ENCODE measurements at places on chromosomes 13 and 19. TPM values are rescaled to one million over a fixed set of nuclear protein-coding genes. Genes with fewer than 3 reads are reported as not detected.

- DNase-seq: no peak
- H3K4me3 ChIP-seq: no peak overlapping the region
- H3K27ac ChIP-seq: no peak overlapping the region
- peaks cover 5% of the 10 kb centered on the region for H3K4me1 ChIP-seq
- peaks cover 5% of the 10 kb centered on the region for H3K27me3 ChIP-seq
Measured at GRCh38 chr19:41907994-41908615, 20.1 kb downstream of the ERFL start.

GRCh38 chr19:10452726-10453618 is 32.6 kb downstream of the PDE4A start:
- no peak overlapping the region for H3K4me3 ChIP-seq
- H3K27me3 ChIP-seq: no peaks in the 10 kb centered on the region
- peaks cover 26% of the 10 kb centered on the region for H3K36me3 ChIP-seq
- no peak overlapping the region for H3K27ac ChIP-seq

The PGLYRP1 gene
- total RNA-seq: not detected

DNA sequence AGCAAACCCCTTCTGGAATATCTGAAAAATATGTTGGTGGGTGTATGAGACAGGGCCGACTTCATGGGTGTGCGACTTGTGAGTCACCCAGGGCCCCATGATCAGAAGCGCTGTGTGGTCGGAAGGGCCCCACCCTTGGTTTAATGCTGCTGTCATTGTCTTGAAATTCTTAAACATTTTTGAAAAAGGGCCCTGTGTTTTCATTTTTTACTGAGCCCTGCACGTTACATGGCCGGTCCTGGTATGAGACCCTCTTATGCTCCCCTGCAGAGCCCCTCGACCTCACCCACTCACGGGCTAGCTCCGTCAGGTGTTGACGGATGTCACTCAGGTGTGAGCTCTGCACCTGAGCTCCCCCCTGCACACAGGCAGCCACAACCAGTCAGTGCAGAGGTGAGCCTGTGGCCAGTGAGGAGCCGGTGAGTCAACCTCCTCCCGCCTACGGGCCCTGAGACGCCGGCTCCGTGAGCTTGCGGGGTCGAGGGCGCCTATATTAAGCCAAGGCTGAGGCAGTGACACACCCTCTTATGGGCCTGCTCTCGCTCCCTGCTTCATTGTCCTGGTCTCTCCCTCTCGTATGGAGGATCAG is 27.7 kb downstream of the GADD45B start:
- DNase-seq: no peak
- no peak overlapping the region for H3K4me3 ChIP-seq
- no peaks in the 10 kb centered on the region for H3K36me3 ChIP-seq
- peak overlapping the region; percentile 16 for H3K27ac ChIP-seq
- no peaks in the 10 kb centered on the region for H3K27me3 ChIP-seq

GRCh38 chr19:30217461-30217860 is 154.7 kb upstream of the ZNF536 start:
- no peaks in the 10 kb centered on the region for H3K36me3 ChIP-seq
- H3K4me3 ChIP-seq: no peak overlapping the region
- H3K27me3 ChIP-seq: no peaks in the 10 kb centered on the region
- DNase-seq: no peak
- H3K27ac ChIP-seq: no peak overlapping the region

DNA sequence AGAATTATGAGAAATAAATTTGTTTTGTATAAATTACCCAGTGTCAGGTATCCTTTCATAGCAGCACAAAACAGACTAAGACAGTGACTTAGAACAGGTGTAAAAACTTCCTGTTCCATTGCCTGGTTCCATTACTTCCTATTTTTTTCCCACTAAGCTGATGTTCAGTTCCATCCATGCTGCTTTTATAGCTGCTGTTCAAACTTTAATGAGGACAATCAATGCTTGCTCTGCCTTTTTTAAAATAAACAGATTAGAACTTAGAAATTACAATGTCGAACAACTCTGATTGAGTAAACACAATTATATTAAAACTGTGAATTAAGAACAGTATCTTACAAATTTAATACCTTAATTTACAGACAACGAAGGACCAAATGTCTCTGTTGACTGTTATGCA is 818.9 kb downstream of the OLFM4 start:
- no peak overlapping the region for H3K27ac ChIP-seq
- no peak overlapping the region for H3K4me3 ChIP-seq

GRCh38 chr13:112325142-112325808 is 50.9 kb upstream of the SPACA7 start:
- no peak for DNase-seq
- H3K4me3 ChIP-seq: no peak overlapping the region
- no peak overlapping the region for H3K27ac ChIP-seq
- no peaks in the 10 kb centered on the region for H3K4me1 ChIP-seq
- H3K27me3 ChIP-seq: no peaks in the 10 kb centered on the region

The DOCK6 gene
- total RNA-seq: 19.7 TPM

- H3K4me1 ChIP-seq: no peaks in the 10 kb centered on the region
- H3K36me3 ChIP-seq: no peaks in the 10 kb centered on the region
- no peak for DNase-seq
- no peak overlapping the region for H3K27ac ChIP-seq
- no peak overlapping the region for H3K4me3 ChIP-seq
Measured at GRCh38 chr19:741506-742131, 9.3 kb upstream of the MISP start.

GRCh38 chr13:110390567-110390966 is 83.5 kb downstream of the COL4A2 start:
- peak overlapping the region; percentile 37 for H3K27ac ChIP-seq
- peaks cover 31% of the 10 kb centered on the region for H3K4me1 ChIP-seq
- H3K4me3 ChIP-seq: no peak overlapping the region
- DNase-seq: no peak
- H3K36me3 ChIP-seq: no peaks in the 10 kb centered on the region

The ZNF486 gene
- total RNA-seq: 3.2 TPM

DNA sequence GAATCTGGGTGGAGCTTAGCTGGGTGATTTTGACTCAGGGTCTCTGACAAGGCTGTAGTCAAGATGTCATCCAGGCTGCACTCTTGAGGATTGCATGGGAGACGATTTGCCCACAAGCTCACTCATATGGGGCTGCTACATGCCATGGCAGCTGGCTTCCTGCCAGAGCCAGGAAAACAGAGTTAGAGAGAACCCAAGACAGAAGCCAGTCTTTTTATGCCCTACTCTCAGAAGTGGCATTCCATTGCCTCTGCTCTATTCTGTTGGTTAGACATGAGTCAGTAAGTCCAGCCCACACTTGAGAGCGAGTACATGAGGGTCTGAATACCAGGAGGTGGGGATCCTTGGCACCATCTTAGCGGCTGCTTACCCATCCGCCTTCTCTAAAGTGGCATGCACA is 9.5 kb downstream of the POLR1D start:
- H3K4me3 ChIP-seq: no peak overlapping the region
- H3K27me3 ChIP-seq: no peaks in the 10 kb centered on the region
- no peaks in the 10 kb centered on the region for H3K36me3 ChIP-seq
- DNase-seq: no peak
- H3K4me1 ChIP-seq: peaks cover 9% of the 10 kb centered on the region

The NLRP11 gene
- not detected for total RNA-seq

DNA sequence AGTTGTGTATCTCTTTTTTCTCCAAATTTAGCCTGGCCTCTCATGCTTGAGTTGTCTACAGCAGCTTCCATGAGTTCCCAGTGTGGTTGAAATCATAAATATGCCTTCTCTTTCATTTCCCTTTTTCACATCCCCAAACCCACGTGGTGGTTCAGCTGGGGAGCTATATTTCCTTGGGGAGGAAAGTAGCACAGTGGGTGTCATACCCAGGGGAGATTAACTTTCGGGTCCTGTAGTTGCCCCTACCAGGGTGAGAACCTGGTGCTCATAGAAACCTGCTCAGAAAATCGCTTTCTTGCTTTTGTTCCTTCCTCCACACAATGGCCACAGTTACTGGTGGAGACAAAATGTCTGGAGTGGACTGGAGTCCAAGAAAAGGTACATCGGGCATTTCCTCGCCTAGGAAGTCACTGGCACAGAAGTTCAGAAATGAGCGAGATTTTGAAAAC is 7.0 kb upstream of the LILRA4 start:
- no peak overlapping the region for H3K4me3 ChIP-seq
- H3K27me3 ChIP-seq: no peaks in the 10 kb centered on the region
- H3K36me3 ChIP-seq: no peaks in the 10 kb centered on the region
- no peak overlapping the region for H3K27ac ChIP-seq

DNA sequence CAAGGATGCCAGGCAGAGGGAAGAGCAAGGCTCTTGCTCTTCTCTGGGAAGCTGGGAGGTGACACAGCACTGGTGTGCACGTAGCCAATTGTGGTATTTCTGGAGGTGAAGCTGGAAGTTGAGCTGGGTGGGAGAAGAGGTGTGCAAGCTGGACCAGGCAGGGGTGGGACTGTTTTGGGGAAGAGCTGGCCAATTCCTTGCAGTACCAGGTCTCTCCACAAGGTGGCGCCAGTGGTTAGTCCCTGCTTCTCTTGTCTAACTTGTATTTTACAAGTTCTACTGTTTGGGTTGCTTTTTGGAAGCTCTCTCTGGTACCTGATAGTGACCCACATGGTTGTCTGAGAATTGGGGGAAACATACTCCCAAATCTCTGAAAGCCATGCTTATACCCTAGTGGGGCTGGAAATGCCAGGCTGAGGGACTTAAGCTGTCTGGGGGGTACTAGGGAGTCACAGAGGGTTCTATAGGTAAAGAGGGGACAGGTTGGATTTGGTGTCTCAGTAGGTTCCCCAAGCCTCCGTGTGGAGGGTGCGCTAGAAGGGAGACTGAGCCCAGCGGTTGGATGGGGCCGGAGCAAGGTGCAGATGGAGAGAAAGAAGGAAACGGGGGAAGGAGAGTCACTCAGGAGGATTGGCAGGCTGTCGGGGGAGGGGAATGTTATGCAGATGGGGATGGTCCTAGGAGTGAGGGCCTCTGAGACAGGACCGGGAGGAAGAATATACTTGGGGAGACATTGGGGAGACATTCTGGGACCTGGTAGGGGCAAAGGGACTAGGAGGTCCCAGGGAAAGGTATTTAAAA is 3.0 kb downstream of the HPN start:
- no peak for DNase-seq
- no peak overlapping the region for H3K27ac ChIP-seq
- H3K36me3 ChIP-seq: no peaks in the 10 kb centered on the region
- H3K27me3 ChIP-seq: no peaks in the 10 kb centered on the region
- H3K4me1 ChIP-seq: peaks cover 25% of the 10 kb centered on the region

- H3K4me1 ChIP-seq: no peaks in the 10 kb centered on the region
- no peaks in the 10 kb centered on the region for H3K27me3 ChIP-seq
- H3K4me3 ChIP-seq: no peak overlapping the region
- H3K36me3 ChIP-seq: peaks cover 95% of the 10 kb centered on the region
- DNase-seq: no peak
Measured at GRCh38 chr13:28283600-28283999, 145.3 kb downstream of the PAN3 start.

DNA sequence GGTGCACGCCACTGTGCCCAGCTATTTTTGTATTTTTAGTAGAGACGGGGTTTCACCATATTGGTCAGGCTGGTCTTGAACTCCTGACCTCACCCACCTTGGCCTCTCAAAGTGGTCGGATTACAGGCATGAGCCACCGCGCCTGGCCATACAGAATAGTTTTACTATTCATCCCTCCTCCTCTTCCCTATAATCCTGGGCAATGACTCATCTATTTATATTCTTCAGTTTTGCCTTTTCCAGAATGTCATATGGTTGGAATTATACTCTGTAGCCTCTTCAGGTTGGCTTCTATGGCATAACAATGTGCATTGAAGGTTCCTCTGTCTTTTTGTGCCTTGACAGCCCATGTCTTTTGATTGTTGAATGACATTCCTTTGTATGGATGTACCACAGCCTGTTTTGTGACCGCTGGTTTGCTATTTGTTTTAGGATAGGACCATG is 22.2 kb upstream of the LRP3 start:
- no peak for DNase-seq
- no peaks in the 10 kb centered on the region for H3K36me3 ChIP-seq
- H3K27ac ChIP-seq: no peak overlapping the region
- no peak overlapping the region for H3K4me3 ChIP-seq
- H3K27me3 ChIP-seq: no peaks in the 10 kb centered on the region
- H3K4me1 ChIP-seq: peaks cover 31% of the 10 kb centered on the region

DNA sequence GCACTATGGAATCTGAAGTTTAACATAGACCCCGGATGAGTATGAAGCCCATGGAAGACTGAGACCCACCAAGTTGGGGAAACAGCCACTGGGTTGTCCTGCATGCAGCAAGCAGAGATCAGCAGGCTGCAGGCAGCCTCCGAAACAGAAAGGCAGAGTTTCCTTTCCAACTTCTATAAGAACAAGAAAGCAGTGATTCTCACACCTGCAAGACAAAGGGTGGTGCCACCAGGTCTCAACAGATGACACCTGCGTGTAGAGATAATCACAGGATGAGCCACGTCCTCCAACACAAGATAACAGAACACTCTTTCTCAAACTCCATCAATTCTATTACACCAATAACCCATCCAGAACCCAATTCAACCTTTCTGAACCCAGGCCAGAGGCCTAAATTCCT is 457.9 kb downstream of the FOXO1 start:
- peaks cover 17% of the 10 kb centered on the region for H3K4me1 ChIP-seq
- no peak for DNase-seq
- no peak overlapping the region for H3K4me3 ChIP-seq
- no peak overlapping the region for H3K27ac ChIP-seq

- no peaks in the 10 kb centered on the region for H3K36me3 ChIP-seq
- DNase-seq: no peak
- H3K27ac ChIP-seq: no peak overlapping the region
- no peaks in the 10 kb centered on the region for H3K27me3 ChIP-seq
- no peaks in the 10 kb centered on the region for H3K4me1 ChIP-seq
Measured at GRCh38 chr13:60590800-60591747, 194.1 kb downstream of the TDRD3 start.

GRCh38 chr13:107518780-107519179 is 696.6 kb downstream of the LIG4 start:
- no peak overlapping the region for H3K27ac ChIP-seq
- H3K27me3 ChIP-seq: no peaks in the 10 kb centered on the region
- H3K4me3 ChIP-seq: no peak overlapping the region
- DNase-seq: no peak
- H3K4me1 ChIP-seq: no peaks in the 10 kb centered on the region
- no peaks in the 10 kb centered on the region for H3K36me3 ChIP-seq

DNA sequence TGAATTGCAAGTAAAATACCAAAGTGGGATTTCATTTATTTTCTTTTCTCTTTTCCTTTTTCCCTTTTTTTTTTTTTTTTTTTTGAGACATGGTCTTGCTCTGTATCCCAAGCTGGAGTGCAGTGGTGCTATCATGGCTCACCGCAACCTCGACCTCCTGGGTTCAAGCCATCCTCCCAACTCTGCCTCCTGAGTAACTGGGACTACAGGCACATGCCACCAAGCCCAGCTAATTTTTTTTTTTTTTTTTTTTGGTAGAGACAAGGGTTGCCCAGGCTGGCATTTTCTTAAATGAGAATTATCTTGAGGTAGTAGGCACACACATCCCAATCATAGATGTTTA is 68.5 kb upstream of the GPR183 start:
- no peaks in the 10 kb centered on the region for H3K27me3 ChIP-seq
- H3K36me3 ChIP-seq: no peaks in the 10 kb centered on the region
- H3K4me1 ChIP-seq: no peaks in the 10 kb centered on the region
- H3K4me3 ChIP-seq: no peak overlapping the region
- DNase-seq: no peak

The NKG7 gene
- total RNA-seq: 2.5 TPM

- peaks cover 9% of the 10 kb centered on the region for H3K4me1 ChIP-seq
- H3K27ac ChIP-seq: no peak overlapping the region
- H3K27me3 ChIP-seq: peaks cover 12% of the 10 kb centered on the region
- no peak for DNase-seq
Measured at GRCh38 chr13:76860706-76861105, 25.5 kb downstream of the KCTD12 start.

The RFPL4A gene
- total RNA-seq: not detected

Measured in esophagus squamous epithelium (tissue), 5 donors.